Smooth muscle cell of trachea (primary cell): ENCODE measurements at places on chromosomes 5 and 9. TPM values are rescaled to one million over a fixed set of nuclear protein-coding genes. Genes with fewer than 3 reads are reported as not detected.

The PCDHGB3 gene
- 7.1 and 9.4 TPM in 2 replicates for total RNA-seq

The SMIM33 gene
- not detected in 2 replicates for total RNA-seq

The PCDHA2 gene
- total RNA-seq: 0.17 TPM in 1 of 2 replicates, not detected in the other

The HCN1 gene
- total RNA-seq: not detected in 2 replicates

The SCGB3A1 gene
- total RNA-seq: not detected in 2 replicates

The RASEF gene
- 0.44 and 0.50 TPM in 2 replicates for total RNA-seq

The KIAA0825 gene
- total RNA-seq: 4.0 and 5.5 TPM in 2 replicates

The NSUN2 gene
- 40.9 and 49.5 TPM in 2 replicates for total RNA-seq

The NMUR2 gene
- total RNA-seq: not detected in 2 replicates

The DBN1 gene
- 125 and 183 TPM in 2 replicates for total RNA-seq

The PSAT1 gene
- total RNA-seq: 35.9 and 43.5 TPM in 2 replicates

The GPR150 gene
- total RNA-seq: 0.29 and 0.66 TPM in 2 replicates

The GMCL2 gene
- under 0.01 TPM in 1 of 2 replicates, not detected in the other for total RNA-seq

The TSTD2 gene
- total RNA-seq: 11.8 and 17.0 TPM in 2 replicates

The FOXI1 gene
- total RNA-seq: not detected in 2 replicates

The TMC1 gene
- total RNA-seq: 1.3 TPM in 1 of 2 replicates, not detected in the other

The IL9 gene
- not detected in 2 replicates for total RNA-seq

The GLRA1 gene
- total RNA-seq: not detected in 2 replicates

The TMEM203 gene
- 41.5 and 48.8 TPM in 2 replicates for total RNA-seq

The PIP5K1B gene
- not detected in 2 replicates for total RNA-seq

The MAMDC2 gene
- total RNA-seq: 3.2 and 3.8 TPM in 2 replicates

The ETF1 gene
- total RNA-seq: 126 and 127 TPM in 2 replicates

The RMI1 gene
- 5.3 and 14.5 TPM in 2 replicates for total RNA-seq

The HINT2 gene
- total RNA-seq: 12.1 and 30.5 TPM in 2 replicates

The PCDHB11 gene
- 0.50 TPM in 1 of 2 replicates, not detected in the other for total RNA-seq

The IFNK gene
- not detected in 2 replicates for total RNA-seq

The GPX8 gene
- 124 and 134 TPM in 2 replicates for total RNA-seq

The GZMA gene
- not detected in 2 replicates for total RNA-seq

The SGCD gene
- total RNA-seq: 12.2 and 22.0 TPM in 2 replicates
